ENCODE measurements at places on chromosomes 7 and 10.

- DNase-seq, result no peak
Observed at GRCh38 chr10:43749145-43749576, 100.5 kb upstream of the ZNF32 start.

DNA sequence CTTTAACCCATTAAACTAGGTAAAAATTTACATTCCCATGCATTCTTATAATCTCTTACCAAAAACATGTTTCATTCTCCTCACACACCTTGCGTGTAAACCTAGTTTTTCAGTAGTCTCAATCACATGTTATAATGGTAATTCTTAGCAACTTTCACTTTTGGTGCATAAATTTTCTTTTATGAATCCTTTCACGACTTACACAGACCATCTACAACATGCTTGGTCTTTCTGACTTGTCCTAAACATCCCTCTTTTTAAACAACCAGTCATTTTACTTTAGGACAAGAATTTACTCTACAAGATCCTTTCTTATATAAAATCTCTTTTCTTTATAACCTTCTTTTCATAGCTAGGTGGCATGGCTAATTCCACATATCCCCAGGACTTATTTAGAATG, 25.8 kb downstream of the FBXL13 start:
- DNase-seq, result no peak

- DNase-seq, result no peak
Observed at GRCh38 chr10:126041804-126042231, 145.5 kb downstream of the FANK1 start.

GRCh38 chr10:45374350-45375052, 485 bp downstream of the ALOX5 start:
- no peak for DNase-seq

Data from BJ (cell line).